GDM1 (cell line): ENCODE measurements at places on chromosomes 4 and X.

DNA sequence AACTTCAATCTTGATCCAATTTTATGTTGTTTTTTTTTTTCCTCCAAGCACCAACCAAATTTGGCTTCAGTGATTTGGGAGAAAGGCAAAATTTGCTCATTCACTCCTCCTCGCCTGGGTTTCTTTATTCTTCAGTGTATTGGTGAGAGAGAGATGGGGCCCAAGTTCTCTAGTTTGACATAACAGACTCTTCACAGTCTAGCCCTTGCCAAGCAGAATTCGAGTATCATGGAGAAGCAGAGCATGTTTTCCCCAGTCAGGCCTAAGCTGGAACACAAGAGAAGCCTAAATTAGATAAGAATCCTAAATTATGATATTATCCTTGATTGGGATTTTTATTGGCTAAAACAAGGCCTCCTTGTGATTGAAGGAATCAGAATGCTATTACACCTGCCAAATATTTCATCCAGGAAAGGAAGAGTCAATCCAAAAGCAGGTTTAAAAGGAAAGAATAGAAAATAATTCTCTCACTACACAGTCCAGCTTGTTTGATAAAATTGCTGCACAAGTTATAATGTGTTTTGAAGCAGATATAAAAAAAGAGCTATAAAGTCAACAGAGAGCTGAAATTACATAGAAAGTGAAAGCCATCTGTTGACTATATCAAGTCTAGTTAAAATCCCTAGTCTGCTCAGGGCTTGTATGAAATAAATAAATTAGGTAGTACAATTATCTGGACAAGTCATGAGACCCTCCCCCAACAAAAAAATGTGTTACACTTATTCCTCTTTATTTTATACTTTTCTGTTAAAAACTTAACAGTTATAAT is 39.9 kb upstream of the FAM241A start:
- no peak for DNase-seq

DNA sequence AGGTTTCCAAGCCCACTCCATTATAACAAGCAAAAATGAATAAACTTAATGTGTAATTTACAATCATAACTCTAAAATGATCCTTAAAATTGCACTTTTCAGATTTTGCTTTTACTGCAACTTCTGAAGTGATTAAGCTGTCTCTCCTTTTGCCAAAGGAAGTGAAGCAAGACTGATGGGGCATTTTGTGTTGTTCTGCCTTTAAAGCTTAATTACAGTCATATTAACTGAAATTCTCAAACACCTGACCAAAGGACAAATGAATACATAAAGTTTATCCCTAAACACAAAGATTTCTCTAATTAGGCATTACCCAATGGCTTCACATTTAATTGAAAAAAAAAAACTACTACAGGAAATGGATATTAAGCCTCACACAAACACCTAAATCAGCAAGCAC is 101.8 kb downstream of the ATP11C start:
- no peak for DNase-seq

DNA sequence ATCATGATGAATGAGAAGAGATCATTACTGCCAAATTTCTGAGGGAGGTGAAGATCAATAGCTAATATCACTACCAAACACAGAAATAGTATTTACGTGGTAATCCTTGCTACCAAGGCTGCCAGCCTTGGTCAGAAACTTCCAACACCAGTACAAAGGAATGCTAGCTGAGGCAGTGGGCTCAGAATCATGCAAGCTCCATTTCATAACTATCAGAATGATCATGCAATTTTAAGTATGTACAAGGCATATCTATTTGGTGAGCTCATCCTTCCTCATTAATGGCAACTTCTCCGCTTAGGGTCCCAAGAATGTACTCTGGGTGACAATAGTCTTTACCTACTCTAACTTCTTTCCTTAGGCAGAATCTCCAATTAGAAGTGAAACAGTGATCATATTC is 135.0 kb downstream of the GPC3 start:
- no peak for DNase-seq

DNA sequence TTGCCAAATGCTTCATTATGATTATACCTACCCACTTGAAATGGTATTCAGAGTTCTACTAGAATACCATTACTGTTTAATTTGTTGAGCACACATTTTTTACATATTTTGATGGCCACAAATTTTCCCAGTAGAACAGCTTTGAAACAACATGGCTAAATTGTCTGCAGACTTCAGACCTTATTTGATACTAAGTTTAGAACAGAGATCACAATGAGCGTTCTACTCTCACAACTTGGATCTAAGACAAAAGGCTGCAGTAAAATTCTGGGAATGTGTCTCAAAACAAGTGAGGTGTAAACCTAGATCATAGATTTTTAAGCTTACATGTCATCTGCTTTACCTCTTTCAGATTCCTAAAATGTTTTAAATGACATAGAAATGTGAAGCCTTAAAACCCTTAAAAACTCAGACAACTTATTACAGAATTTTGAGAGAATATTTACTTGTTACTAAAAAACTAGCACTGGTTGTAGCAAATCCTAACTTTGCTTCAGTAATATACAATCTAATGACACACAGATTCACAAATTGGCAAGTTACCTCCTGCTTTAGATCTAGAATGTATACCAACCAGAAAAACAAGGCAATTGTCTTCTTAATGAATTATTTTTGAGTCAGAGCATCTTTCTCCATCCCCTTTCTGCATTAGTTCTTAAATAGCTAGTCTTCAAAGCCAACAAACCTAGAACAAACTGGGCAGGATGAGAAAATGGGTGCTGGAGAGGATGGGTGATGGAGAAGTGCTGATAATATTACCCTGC is 243.3 kb downstream of the SLC7A11 start:
- DNase-seq = no peak

- DNase-seq = no peak
These were observed 67.2 kb upstream of the C1GALT1C1 start for GRCh38 chrX:120697053-120697452.

- DNase-seq = no peak
These were observed 35.7 kb downstream of the ING2 start for GRCh38 chr4:183540410-183541009.

GRCh38 chr4:79273915-79274314 is 51.9 kb downstream of the NAA11 start:
- no peak for DNase-seq

GRCh38 chrX:6071731-6072130 is 156.9 kb downstream of the NLGN4X start:
- DNase-seq = no peak

- no peak for DNase-seq
These were observed 20.0 kb upstream of the AADAT start for GRCh38 chr4:170109586-170110284.

GRCh38 chr4:4417886-4418285 is 31.0 kb downstream of the NSG1 start:
- DNase-seq = no peak

DNA sequence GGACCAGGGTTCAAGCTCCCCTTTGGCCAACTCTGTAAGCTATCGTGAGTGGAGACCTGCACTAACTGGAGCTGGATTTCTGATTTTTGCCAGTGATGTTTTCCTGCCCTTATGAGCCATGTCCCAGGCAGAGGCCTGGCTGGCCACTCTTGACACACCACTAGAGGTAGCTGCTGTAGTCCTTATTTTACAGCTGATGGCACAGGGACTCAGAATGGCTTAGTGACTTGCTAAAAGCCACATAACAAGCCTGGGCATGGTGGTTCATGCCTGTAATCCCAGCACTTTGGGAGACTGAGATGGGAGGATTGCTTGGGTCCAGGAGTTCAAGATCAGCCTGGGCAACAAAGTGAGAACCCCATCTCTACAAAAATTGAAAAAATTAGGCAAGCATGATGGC is 33.4 kb downstream of the CYTL1 start:
- peak; percentile 7 for DNase-seq

GRCh38 chrX:107849747-107850421 is 24.2 kb downstream of the MID2 start:
- DNase-seq = no peak

DNA sequence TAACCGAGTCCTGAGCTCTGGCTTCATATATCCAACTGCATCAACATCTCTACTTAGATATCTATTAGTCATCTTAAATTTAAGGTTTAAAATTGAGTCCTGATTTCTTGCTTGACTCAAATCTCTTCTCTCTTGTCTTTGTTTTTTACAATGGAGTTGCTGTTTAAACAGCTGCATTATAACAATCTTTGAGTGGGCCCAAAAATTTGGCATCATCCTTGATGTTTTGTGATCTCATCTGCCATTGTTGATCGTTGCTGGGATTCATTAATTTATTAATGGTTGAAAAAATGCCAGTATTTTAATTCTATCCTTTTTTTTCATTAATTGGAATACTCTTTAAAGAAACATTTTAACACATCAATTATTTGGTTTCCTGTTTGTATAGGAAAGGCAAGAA is 82.2 kb downstream of the STIM2 start:
- DNase-seq = no peak

GRCh38 chrX:102784550-102784949 is 64.0 kb downstream of the GPRASP3 start:
- no peak for DNase-seq

DNA sequence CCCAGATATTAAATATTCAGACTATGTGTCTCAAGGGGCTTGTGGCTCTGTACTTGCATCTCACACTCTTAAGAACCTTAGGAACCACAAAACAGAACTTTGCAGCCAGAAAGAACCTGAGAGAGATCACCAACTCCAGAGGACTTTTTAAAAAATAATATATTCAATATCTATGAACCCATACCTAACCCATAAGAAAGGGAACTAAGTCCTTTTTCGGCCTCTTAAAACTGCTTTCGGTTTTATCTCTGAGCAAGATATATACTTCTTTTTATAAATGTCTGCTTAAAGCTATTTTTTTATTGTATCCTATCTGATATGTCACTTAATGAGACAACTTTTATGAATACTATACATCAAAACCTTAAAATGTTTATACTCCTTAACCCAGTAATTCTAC is 10.9 kb downstream of the SMARCA1 start:
- no peak for DNase-seq

- DNase-seq = no peak
These were observed 329.2 kb upstream of the HAND2 start for GRCh38 chr4:173859091-173859713.

- DNase-seq = no peak
These were observed at the start of gene TLR2 for GRCh38 chr4:153684182-153684970. TSS of gene TLR2 (plus strand) at chr4:153684280. CDS start at chr4:153702908, 18,628 bp downstream.

DNA sequence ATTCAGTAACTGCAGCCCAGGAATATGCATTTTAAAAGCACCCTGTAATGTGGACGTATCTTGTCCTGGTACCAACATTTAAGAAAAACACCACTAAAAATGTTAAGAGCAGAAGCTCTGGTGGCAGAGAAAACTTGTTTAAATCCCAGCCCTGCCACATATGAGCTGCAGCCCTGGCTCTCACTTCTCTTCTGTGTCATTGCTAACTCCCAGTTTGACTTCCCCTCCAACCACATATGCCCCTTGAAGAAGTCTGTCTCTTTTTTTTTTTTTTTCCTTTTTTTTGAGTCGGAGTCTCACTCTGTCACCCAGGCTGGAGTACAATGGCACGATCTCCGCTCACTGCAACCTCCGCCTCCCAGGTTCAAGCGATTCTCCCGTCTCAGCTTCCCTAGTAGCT is 14.8 kb downstream of the LHFPL1 start:
- DNase-seq = no peak

- no peak for DNase-seq
These were observed 36.8 kb downstream of the LRP2BP start for GRCh38 chr4:185358959-185359358.

GRCh38 chr4:154497889-154498288 is 6.3 kb upstream of the DCHS2 start:
- DNase-seq = no peak

DNA sequence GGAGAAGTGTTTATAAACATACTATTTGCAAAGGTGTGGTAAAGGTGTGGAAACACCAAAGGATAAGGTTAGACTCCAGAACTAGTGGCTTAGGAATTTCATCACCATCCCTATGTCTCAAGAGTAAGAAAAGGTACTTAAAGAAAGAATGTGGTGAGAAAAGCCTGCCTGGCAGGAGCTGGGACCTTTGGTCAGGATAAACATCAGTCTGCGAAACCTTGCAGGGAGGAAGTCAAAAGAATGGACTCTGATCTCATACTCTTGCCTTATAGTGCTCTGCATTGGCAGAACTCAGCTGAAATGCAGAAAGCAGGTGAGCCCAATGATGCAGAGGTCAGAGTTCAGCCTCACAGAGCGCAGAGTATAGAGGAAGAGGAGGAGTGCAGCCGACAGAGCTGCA is 97.2 kb upstream of the NR3C2 start:
- no peak for DNase-seq

DNA sequence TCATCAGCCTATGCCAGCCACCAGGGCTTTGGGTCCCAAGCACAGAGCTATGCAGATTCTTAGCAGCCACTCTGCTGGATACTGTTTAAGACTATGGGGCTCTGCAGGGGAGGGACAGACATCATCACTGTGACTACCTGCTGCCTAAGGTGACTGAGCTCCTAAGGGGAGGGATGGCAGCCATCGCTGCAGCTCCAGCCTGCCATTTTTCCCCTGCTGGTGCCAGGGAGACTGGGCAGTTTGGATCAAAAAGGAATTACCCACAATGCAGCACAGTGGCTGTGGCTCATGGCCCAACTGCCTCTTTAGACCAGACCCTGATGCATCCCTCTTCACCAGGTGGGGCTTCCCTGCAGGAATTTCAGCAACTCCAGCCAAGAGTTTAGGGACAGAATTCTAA is 28.6 kb upstream of the INPP4B start:
- no peak for DNase-seq

DNA sequence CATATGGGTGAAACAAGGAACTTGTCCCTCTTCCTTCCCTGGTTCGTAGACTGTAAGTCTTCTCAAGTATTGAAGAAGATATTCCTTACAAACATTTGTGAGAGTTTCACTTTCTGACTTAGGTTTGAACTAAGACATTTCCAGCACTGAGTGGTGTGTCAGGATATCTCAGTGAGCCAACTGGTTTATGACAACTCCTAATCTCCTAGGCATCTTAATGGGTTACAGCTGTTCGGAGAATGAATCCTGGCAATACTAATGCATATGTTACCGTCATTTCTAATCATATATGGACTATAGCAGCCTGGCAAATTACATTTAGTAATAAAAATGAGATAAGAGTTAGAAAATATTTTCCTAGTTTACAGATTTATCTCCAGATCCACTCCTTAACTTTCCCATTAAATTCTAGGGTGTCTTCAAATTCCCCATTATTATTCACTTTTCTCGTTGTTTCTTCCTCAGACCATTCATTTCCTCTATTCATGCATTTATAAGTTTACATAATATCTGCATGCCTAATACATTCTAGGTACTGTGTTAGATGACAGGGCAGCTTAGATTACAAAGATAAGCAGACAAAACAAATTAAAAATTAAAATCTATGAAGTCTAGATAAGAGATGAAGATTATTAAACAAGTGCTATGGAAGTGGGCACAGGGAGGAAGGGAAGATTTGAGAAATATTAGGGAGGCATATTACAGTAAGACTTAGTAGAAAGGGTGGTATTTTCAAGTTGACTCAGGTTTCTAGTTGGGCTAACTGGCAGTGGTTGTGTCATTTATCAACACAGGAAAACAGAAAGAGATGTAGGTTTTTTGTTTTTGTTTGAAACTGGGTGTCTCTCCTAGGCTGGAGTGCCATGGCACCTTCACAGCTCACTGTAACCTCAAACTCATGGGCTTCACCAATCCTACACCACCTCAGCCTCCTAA is 173.9 kb downstream of the WDFY3 start:
- DNase-seq = no peak

- no peak for DNase-seq
These were observed 123.8 kb upstream of the CXCL13 start for GRCh38 chr4:77481856-77482255.
